Germinal center (tissue), 1 donor: ENCODE measurements at places on chromosomes 5 and 9.

DNA sequence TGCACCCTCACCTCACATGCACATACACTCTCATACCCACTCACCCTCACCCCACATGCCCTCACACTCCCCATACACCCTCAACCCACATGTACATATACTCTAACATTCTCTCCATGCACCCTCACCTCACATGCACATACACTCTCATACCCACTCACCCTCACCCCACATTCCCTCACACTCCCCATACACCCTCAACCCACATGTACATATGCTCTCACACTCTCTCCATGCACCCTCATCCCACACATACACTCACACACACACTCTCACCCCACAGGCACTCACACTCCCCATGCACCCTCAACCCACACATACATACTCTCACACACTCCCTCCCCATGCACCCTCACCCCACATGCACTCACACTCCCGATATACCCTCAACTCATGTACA lies 550.2 kb upstream of the DAP start:
- no peak for DNase-seq

- DNase-seq, result no peak
Observed at GRCh38 chr9:132239518-132239917, 77.7 kb downstream of the NTNG2 start.

DNA sequence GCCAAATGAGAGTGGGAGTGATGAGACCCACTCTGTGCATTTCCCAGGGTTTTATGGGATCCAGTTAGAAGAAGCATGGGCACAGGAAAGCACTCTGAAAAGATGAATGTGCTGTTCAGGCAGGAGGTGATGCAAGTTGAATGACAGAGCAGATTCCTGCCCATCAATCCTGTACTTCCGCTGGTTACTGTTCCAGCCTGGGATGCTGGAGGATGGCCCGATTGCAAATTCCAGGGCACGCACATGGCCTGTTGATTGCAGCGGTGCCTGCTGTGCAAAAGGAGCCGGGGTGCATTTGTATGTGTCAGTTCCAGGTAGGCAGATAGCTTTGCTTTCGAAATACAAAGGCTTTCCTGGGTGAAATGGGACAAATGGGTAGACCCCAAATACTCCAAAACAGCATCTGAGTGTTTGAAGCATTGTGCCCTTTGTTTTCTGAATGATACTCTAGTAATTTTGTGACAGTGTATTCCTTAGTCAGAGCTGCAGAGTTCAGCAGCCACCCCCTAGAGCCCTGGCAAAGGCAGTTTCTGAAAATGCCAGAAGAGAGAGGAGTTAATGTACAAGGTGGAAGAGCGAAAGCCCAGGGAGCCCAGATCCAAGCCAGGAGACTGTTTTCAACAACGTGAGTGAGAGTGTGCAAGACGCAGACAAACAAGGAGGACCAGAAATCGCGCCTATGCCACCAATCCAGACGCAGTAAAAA lies 454.2 kb upstream of the CLINT1 start:
- no peak for DNase-seq

DNA sequence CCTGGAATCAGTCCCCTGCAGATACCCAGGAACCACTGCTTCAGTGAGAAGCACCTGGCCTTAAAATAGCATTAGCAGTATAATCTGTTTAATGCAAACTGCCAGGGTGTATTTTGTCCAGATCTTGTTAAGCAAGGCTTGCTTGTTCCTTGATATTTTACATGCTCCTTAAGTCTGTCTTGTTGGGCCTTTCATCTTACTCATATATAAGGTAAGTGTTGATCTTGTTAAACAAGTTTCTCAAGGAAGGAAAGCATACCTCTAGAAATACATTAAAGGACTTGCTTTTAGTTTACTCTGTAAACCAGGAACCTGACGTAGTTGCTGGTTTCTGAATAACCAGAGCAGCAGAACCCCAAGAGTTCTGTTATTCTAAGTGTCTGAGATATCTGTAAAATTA lies 13.7 kb downstream of the HSPA4 start:
- no peak for DNase-seq

GRCh38 chr9:78863531-78863930 lies 566.6 kb downstream of the PSAT1 start:
- DNase-seq, result no peak

DNA sequence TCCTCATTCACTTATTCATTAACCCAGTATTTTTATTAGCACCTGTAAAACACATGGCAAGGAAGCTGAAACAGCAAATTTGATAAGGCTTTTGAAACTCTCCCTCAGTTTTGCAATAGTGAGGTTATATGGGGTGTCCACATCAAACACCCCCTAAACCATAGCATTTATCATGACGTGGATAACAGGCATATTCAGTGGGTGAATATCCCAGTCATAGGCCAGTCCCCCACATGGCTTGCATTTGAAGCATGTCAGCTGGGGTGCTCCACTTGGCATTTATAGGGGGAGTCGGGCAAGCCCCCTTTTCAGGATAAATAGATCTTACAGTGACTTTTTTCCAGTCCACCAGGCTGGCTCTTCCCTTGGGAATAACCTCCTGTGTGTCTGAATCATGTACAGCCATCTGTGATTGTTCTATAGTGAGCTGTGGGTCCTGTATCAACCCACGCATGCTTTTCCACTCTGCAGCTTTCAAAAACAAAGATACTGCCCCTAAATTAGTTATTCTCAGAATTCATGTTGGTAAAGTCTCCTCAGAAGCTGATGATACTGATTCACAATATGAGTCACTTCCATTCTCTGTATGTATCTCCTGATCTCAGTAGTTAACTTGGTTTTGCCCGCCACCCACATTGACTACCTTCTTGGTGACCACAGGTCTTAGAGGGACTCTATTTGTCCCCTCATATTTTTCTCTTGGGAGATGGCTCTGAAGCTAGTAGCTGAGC lies 84.4 kb upstream of the SPIN1 start:
- no peak for DNase-seq

- DNase-seq, result no peak
Observed at GRCh38 chr9:116243708-116244107, 90.1 kb downstream of the PAPPA start.

- no peak for DNase-seq
Observed at GRCh38 chr5:143889986-143890385, 78.0 kb downstream of the HMHB1 start.

DNA sequence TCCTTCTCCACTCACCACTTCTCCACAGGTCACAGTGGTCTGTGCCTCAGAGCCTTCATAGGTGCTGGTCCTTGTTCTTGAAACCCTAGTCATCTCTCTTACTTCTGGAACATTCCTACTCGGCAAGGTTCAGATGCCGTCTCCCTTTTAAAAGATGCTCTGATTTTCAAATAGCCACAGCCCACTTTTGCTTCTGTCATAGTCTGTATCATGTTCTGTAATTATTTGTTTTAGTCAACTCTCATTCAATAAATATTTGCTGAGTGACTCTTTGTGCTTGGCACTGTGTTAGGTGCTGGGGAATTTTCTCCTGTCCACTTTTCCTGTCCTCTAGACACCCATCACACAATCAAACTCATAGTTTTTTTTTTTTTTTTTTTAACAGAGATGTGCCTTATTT lies 181.3 kb upstream of the IL12B start:
- DNase-seq, result no peak

- no peak for DNase-seq
Observed at GRCh38 chr5:7705261-7705660, 145.7 kb downstream of the CFAP90 start.

DNA sequence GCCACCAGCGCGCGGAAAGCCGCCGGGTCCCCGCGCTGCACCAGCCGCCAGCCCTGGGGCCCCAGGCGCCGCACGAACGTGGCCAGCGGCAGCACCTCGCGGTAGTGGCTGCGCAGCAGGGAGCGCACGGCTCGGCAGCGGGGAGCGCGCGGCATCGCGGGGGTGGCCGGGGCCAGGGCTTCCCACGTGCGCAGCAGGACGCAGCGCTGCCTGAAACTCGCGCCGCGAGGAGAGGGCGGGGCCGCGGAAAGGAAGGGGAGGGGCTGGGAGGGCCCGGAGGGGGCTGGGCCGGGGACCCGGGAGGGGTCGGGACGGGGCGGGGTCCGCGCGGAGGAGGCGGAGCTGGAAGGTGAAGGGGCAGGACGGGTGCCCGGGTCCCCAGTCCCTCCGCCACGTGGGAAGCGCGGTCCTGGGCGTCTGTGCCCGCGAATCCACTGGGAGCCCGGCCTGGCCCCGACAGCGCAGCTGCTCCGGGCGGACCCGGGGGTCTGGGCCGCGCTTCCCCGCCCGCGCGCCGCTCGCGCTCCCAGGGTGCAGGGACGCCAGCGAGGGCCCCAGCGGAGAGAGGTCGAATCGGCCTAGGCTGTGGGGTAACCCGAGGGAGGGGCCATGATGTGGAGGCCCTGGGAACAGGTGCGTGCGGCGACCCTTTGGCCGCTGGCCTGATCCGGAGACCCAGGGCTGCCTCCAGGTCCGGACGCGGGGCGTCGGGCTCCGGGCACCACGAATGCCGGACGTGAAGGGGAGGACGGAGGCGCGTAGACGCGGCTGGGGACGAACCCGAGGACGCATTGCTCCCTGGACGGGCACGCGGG lies at the start of gene TERT:
TSS of gene TERT (minus strand) at position 234 of the 815 bp plus-strand sequence. CDS start at position 155, 79 bp downstream.
- peak; percentile 86 for DNase-seq

- DNase-seq, result no peak
Observed at GRCh38 chr5:145787507-145787906, 47.6 kb downstream of the PRELID2 start.

DNA sequence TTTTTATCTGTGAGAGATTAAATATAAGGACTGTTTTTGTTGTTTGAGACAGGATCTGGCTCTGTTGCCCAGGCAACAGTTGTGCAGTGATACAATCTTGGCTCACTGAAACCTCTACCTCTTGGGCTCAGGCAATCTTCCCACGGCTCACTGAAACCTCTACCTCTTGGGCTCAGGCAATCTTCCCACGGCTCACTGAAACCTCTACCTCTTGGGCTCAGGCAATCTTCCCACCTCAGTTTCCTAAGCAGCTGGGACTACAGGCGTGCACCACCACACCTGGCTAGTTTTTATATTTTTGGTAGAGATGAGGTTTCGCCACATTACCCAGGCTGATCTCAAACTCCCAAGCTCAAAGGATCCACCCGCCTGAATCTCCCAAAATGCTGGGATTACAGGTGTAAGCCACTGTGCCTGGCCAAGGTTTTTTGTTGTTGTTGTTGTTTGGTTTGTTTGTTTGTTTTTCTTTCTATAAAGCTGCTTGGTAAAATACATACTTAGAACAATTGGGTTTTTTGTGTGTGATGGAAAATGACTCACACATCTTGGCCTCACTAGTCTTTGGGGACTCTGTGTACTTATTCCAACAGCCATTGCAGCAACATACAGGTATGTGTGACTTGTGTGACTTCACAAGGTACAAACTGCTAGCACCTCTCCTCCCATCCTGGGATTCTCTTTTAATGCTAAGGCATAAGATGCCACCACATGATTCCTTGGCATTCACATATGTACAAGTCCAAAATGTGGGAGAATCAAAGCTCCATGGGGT lies 36.5 kb upstream of the RASA1 start:
- DNase-seq, result no peak

DNA sequence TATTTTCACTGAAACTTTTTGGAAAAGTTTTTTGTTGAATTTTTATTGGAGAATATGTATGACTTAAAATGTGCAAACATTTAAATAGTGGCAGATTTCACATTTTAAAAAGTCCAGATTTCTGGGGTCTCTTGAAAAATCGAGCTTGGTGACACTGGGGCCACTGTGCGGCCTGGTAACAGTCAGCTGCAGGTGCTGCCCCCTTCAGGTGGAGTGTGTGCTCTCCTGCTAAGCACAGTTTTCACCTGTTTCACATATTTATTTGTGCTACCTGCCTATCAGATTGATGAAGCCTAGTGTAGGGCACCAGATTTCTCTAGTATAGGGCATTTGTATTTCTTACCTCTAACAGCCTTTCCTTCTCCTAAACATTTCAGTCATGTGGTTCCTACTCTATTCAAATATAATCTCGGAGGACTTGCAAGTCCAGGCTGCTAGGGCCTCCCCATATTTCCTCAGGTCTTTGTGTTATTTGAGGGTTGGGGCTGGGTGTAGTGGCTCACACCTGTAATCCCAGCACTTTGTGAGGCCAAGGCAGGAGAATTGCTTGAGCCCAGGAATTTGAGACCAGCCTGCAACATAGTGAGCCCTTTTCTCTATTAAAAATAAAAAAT lies 95.8 kb upstream of the KLF9 start:
- no peak for DNase-seq

DNA sequence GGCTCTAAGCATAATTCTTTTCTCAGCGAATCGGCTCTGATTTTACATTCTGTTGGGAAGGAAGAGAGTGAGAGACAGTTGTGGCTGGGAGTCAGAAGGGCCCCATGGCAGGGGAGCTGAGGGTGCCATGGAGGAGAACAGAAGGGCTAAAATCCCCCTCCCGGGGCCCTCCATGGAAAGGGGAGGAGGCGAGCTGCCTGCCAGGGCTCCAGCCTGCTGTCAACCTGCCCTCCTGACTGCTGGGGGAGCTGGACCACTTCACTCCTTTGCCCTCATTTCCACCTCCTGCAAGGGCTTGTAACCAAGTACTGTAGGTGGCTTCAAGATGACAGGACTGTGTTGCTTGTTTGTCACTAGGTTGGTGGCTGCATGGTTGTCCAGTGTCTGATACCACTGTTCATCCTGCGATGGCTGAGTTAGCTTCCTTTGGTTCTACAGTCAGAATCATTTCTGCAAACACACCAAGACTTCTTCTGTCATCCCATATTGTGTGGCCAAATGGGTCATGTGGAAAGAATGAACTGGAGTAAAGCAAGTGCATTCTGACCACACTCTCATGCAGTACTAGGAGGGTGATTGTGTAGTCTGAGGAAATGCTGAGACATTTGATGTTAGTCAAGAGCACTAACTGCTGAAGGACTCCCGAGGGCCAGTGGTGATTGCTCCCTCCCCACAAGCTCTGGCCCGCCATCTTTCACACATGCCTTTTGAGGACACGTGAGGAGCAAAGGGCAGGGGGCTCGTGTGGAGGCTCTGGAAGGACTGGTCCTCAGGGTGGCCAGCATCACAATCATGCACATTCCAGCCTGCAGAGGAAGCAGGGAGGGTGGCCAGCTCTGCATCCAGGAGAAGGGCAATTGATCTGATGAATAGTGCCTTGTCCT lies 307.2 kb downstream of the GADD45G start:
- no peak for DNase-seq

DNA sequence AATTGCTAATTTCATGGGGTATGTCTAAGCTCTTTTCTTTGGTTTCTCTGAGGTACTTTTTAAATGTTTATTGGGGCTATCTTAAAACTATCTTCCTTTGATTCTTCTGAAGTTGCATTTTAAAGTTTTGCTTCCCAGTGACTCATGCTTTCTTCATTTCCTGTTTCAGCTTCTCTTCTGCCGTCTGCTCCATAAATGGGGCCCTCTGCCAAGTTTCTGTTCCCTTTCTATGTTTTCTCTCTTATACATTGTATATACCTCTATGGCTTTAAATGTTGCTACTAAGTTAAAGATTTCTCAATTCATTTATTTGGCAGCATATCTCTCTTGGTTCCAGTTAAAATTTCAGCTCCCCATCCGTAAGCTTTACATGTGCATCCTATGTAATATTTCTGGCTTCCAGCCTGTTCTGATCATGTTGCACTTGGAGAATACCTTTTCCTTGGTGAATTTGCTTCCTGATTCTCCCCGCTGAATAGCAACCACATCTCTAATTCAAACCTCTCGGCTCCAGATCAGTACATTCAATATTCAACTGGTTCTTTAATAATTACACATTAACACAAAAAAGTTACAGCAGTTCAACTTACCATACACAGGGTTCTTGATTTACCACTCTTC lies 125.3 kb downstream of the ST8SIA4 start:
- peak; percentile 30 for DNase-seq

GRCh38 chr5:553874-554273 lies 29.6 kb upstream of the SLC9A3 start:
- DNase-seq, result no peak
